ENCODE measurements at places on chromosomes 7 and 10.

DNA sequence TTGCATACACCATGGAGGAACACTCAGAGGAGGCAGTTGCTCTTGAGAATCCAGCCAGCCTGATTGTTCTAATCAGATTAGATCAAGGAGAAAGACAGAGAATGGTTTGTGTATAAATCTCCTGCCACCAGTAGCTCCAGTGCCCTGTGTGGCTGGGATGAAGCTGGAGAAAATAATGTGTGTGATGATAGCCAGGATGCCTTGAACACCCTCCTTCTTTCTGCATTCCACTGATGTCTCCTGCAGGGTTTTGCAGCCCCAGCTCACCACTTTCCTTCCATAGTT, 614.7 kb upstream of the FOXK1 start:
- no peak for DNase-seq

DNA sequence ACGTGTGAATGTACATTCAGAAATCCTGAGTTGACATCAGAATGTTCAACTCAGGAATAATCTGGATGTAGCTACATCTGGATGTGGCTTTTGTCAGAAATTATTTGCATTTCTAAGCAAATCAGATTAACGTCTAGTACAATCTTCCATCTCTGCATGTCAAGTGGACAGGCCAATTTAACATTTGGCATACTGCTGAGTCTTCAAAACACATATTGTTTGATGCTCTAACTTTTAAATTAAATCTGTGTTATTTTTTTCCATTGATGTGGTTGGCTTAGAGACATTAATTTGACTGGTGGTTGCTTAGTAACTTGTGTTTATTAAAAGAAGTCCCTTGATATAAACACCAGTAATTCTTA, 3.4 kb downstream of the STAMBPL1 start:
- DNase-seq, result no peak

GRCh38 chr10:15515202-15515601, 144.1 kb upstream of the FAM171A1 start:
- no peak for DNase-seq

GRCh38 chr10:103823706-103824272, 31.6 kb downstream of the SH3PXD2A start:
- no peak for DNase-seq

DNA sequence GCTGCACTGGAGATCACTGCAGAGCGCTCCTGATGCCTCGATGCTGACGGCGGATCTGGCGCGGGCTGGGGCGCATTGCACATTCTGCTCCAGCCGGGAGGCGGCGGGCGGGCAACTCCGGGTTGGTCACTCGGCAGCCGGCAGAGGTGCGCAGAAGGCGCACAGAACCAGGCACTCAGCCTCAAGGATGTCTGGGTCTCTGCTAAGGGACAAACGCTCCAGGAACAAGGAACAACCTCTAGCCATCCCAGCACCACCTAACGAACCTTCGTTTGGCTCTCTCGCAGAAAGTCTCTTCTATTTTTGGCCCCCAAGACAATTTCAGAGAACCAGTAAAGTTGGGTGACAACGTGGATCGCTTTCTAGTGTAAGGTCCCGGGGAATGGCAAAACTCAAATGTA, 254.6 kb downstream of the OTUD1 start:
- peak; percentile 6 for DNase-seq
